T47D (cell line): ENCODE measurements at places on chromosomes 4 and X.

- DNase-seq, result no peak
These were observed 297.2 kb upstream of the GALNT7 start for GRCh38 chr4:172871381-172871780.

GRCh38 chr4:17347445-17347844 is 164.4 kb downstream of the QDPR start:
- DNase-seq, result peak; percentile 16

DNA sequence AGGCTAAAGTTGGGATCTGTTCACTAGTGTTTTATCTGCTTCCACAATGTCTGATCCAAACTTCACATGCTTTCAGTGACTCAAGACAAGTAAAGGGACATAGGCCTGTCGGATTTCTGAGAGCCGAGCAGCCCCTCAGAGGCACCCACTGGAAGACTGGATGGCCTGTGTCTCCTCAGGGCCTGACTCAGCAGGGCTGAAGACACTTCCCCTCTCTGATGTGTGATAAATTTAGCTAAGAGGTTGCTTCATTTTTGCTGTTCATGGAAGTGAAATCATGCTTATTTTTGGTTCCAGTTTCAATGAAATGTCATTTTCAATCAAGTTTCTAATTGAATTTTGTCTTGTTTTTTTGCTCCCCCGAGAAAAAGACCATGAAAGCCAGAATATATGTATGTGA is 93.7 kb downstream of the MXRA5 start:
- no peak for DNase-seq

GRCh38 chr4:147644471-147644870 is 27.3 kb downstream of the TMEM184C start:
- no peak for DNase-seq

- DNase-seq, result no peak
These were observed 57.0 kb upstream of the LRAT start for GRCh38 chr4:154686838-154687237.
